ENCODE measurements at places on chromosomes 7 and 10. TPM values are rescaled to one million over a fixed set of nuclear protein-coding genes. Genes with fewer than 3 reads are reported as not detected.
A peak's percentile ranks its signal among the peaks of the same experiment; 100 is the strongest.

GRCh38 chr10:21811245-21811585, 192.3 kb downstream of the DNAJC1 start:
- no peak for DNase-seq

DNA sequence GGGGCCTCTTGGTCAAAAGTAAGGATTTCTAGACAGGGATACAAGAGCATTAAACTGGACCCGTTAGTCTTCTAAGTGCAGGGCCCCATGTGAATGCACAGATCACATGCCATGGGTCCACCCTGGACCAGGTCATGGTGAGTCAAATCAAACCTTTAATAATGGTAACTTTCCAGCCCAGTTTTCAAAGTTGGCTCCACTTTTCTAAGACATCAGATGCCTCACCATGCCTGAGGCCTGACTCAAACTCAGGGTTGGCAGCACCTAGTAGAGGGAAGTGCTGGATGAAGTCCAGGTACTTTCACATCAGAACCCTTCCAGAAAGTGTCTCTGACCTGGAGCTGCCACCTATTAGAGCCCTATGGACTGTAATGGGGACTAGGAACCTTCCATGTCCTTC, 9.7 kb upstream of the SMIM30 start:
- no peak for DNase-seq

DNA sequence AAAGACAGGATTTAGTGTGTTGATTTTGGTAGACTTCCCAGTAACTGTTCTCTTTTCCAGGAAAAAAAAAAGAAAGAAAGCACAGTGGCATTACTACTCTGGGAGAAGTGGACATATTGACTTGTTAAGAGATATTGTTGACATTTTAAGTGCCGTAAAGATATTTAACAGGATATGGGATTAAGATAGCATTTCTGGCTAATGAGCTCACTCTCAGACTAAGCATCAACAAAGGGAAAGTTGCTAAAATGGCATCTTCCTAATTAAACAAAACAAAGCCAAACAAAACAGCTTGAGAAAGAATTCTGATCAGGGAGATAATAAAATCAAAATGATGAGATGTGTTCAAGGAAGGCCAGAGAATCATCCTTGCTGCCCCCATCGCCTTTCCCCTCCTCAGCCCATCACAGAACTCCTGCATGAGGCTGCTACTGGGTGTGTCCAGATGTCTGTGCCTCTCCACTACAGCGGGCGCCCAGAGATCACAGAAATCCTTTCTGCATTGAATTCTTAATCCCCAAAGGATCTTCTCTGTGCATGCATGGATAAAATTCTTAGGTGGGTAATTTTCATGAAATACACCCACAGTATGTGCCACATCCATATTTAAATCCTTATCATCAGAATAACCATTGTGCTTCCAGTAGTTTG, 270.5 kb downstream of the POU6F2 start:
- no peak for DNase-seq

- DNase-seq, result no peak
Measured at GRCh38 chr10:124745673-124746072, 1.5 kb upstream of the FAM53B start.

DNA sequence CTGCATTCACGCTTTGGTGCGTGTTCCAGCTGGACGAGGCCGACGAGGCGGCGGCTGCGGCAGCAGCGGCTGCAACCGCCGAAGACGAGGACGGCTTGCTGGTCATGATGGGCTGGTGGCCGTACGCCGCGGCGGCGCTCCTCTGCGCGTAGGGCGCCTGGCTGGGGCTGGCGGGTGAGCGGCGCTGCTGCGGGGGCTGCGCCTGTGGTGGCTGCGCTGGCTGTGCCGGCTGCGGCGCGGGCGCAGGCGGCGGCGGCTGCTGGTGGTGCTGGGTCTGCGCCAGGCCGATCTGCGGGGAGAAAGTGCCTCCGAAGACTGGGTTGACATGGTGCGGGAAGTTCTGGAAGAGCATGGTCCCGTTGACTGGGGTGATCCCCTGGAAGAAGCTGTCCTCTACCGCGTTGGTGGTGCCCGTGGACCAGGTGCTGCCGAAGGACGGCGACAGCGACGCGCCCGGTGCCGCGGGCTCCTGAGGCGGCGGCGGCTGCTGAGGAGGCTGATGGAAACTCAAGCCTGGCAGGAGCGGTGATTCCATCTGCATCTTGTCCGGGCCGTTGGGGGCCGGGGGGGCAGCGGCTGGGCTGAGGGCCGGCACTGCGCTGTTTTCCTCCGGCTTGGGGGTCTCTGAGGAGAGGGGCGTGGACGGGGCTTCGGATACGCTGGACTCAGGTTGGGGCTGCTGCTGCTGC, 51.1 kb downstream of the CPEB3 start:
- DNase-seq, result peak; percentile 45

DNA sequence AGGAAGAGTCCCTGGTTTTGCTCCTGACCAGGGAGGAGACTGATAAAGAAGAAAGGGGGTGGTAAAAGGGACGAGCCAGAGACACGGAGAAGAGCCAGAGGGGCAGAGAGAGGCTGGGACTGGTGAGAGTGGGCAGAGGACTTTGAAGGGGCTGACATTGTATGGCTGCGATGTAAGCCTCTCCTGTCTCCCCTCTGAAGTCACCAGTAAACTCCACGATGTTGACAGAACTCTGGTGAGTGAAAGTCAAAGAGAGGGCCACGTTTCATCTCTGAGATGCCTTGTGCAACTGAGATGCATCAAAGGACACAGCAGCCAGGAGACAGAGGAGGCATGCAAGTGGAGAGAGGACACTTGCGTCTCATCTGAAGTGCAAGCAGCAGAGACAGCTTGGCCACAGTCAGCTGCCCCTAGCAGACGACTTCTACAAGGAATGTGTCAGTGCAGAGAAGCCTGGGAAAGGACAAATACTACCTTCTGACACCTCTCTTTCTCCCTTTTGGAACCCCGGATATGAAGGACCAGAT, 54.3 kb downstream of the SMKR1 start:
- no peak for DNase-seq

DNA sequence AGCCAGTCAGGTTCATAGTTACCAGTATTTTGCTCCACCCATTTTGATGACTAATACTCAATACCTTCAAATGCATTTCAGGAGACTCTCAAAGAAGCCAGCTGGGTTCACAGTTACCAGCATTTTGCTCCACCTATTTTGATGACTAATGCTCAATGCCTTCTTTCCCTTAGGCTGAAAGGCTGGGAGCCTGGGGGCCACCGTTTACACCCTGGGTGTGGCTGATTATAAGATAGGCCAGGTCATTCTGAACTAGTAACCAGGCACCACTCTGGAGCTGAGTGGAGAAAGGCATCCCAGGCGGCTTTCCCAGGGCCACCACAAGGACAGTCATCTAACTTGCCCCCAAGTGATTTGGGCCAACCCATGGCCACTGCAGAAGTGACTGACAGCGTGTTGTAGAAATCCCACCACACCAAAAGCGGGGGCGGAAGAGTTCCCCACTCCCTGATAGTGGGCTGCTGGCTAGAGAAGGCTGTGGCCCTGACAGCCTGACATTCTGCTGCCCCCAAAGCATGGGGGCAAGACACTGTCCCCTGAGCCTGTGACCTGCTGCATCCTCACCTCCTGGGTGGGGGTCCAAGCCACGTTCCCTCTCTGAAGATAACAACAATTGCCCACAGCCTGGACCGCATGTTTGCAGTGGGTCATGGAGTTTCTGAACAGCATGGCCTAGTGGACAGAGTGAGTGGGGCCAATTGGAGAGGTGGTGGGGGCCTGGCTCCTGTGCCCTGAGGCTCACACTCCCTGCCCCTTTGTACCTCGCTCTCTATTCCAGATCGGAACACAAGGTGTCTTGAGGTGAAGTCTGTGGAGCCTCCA, 23.0 kb upstream of the ZNF488 start:
- no peak for DNase-seq

- no peak for DNase-seq
Measured at GRCh38 chr7:90988516-90988915, 275.7 kb upstream of the FZD1 start.

DNA sequence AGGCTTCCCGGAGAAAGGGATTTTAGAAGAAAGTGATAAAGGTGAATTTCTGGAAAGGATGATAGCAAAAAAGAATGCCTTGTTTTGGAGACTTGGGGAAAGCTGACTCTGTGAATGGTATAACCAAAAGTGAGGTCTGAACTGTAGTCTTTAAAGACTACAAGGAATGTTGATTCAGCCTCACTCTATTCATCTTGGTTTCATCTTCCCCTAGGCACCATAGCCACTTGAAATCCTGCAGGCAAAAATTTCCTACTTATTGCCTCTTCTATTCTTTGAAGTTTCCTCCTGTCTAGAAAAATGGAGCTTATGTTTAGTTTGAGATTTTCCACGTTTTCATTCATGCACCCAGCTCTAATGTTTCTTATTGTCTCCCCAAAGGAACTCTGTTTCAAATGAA, 518.0 kb downstream of the AUTS2 start:
- no peak for DNase-seq

DNA sequence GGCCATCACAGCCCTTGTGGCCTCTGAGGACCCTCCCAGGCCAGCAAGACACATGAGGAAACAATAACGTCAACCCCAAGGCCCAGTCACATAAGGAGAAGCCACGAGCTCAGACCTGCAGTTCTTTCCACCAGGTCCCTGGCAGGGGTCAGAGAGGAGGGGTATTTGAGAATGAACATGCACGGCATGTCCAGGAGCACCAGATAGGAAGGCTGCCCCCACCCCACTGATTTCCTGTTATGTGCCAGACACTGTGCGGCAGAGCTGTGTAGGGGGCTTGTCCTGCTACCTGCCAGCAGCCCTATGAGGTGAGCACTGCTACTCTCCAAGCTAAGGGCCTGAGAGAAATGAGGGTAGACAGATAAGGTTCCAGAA, 40.7 kb upstream of the ZMIZ1 start:
- no peak for DNase-seq

GRCh38 chr10:2054728-2055127, 317.4 kb upstream of the ADARB2 start:
- DNase-seq, result no peak

- no peak for DNase-seq
Measured at GRCh38 chr10:45383682-45384330, 9.8 kb downstream of the ALOX5 start.

DNA sequence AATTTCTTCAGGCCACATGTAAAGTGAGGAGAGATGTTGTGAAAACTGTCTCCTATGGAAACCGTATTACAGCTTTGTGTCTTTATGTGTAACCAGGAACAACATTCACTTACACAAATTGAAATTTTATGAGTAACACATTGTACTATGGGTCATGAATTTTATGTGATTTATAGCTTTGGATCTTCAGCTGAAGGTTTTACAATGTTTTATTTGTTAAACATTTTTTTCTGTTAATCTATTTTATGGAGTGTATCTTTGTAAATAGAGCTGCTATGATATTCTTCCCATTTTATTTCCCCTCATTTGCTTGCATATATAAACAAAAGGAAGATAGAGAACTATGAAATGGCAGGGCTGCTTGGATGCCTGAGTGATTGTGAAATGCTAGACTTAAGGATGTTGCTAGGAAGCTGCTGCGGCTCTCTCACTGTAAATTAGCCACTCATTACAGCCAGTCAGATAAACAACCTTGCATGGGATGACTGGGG, 104.5 kb upstream of the PCLO start:
- peak; percentile 44 for DNase-seq

- no peak for DNase-seq
Measured at GRCh38 chr10:7444551-7445121, 33.8 kb upstream of the SFMBT2 start.

- no peak for DNase-seq
Measured at GRCh38 chr10:73931767-73932619, 21.1 kb downstream of the PLAU start.

DNA sequence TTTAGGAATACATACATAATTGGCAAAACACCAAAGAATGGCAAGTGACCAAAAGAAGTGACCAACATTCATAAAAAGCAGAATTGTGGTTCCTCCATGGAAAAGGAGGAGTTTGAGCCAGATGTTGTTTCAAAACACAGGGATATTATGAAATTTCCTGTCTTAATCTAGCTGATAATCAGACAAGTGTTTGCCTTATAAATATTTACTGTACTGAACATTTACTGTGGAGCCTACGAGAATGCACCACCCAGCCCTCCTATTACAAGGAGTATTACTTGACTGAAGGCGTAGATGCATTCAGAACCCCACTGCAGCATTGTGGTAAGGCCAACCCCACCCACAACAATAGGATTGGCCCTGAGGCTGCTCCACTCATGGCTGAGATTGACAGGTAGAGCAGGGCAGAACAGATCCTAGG, 118.9 kb downstream of the AKR1D1 start:
- DNase-seq, result no peak

PTPRN2 gene
- 11.4 TPM for polyA plus RNA-seq

PIP gene
- polyA plus RNA-seq, result not detected

SKIDA1 gene
- polyA plus RNA-seq, result 10.8 TPM

CHCHD2 gene
- polyA plus RNA-seq, result 248 TPM
